ENCODE measurements at places on chromosomes 2 and 18.

- H3K36me3 ChIP-seq: no peaks in the 10 kb centered on the region
- H3K4me3 ChIP-seq: no peak overlapping the region
- DNase-seq: no peak
- no peak overlapping the region for H3K27ac ChIP-seq
- no peaks in the 10 kb centered on the region for H3K27me3 ChIP-seq
Measured at GRCh38 chr2:143192106-143192505, 62.9 kb downstream of the ARHGAP15 start.

GRCh38 chr2:135821190-135821589, 15.8 kb downstream of the LCT start:
- H3K27me3 ChIP-seq: no peaks in the 10 kb centered on the region
- H3K4me1 ChIP-seq: no peaks in the 10 kb centered on the region
- H3K4me3 ChIP-seq: no peak overlapping the region
- no peak overlapping the region for H3K27ac ChIP-seq
- no peaks in the 10 kb centered on the region for H3K36me3 ChIP-seq

DNA sequence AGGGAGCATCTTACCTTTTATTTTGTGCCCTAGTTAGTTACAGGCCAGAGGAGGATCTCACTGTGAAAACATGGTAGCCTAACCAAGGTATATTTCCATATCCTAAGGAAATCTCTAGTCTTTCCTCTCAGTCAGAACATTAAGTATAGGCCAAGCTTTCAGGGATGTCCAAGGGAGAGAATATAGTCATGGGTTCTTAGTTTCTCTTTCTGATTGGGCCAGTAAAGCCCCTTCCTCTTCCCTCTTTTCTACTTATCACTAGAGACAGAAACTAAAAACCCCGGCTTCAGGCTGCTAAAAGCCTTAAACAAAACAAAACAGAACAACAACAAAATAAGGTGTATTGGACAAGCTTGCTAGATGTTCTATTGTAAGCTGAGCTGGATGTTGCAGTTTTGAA, 44.3 kb upstream of the TNFRSF11A start:
- DNase-seq: no peak
- no peaks in the 10 kb centered on the region for H3K27me3 ChIP-seq
- H3K27ac ChIP-seq: no peak overlapping the region
- H3K4me3 ChIP-seq: no peak overlapping the region
- H3K36me3 ChIP-seq: no peaks in the 10 kb centered on the region

DNA sequence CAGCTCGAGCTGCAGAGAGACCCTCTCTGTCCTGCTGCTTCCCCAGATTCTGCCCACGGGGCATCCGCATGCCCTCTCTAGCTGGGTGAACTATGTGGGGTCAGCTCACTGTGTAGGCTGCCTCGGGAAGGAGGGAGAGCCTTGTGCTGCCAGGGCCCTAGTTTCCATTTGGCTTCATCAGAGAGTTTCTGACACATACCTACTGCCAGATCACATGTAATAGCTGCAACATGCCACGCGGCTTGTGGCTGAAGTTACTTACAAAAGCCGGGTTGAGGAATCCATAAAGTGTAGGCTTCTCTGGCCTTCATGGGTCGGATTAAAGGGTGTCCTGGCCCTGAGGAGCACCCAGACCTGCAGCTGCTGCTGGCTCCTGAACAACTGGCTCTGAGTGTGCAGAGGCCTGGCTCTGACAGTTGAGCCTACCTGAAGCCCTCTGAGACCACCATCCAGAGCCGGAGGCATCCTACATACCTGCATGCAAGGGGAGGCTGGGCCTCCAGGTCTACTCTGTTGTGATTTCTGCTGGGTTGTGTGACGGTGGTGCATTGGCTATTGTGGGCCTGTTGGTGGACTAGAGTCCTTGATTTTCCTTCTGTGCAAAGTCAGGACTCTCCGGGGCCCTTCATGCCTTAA, 130.0 kb downstream of the SH3RF3 start:
- H3K27ac ChIP-seq: no peak overlapping the region
- H3K36me3 ChIP-seq: no peaks in the 10 kb centered on the region
- no peak for DNase-seq
- no peaks in the 10 kb centered on the region for H3K4me1 ChIP-seq
- H3K27me3 ChIP-seq: no peaks in the 10 kb centered on the region
- no peak overlapping the region for H3K4me3 ChIP-seq

- DNase-seq: no peak
- H3K27me3 ChIP-seq: no peaks in the 10 kb centered on the region
- H3K27ac ChIP-seq: no peak overlapping the region
- no peak overlapping the region for H3K4me3 ChIP-seq
- no peaks in the 10 kb centered on the region for H3K4me1 ChIP-seq
Measured at GRCh38 chr2:129468879-129469278, 510.6 kb upstream of the RAB6C start.

All from mesendoderm (in vitro differentiated cells).